ENCODE measurements at places on chromosomes 11 and 22.

DNA sequence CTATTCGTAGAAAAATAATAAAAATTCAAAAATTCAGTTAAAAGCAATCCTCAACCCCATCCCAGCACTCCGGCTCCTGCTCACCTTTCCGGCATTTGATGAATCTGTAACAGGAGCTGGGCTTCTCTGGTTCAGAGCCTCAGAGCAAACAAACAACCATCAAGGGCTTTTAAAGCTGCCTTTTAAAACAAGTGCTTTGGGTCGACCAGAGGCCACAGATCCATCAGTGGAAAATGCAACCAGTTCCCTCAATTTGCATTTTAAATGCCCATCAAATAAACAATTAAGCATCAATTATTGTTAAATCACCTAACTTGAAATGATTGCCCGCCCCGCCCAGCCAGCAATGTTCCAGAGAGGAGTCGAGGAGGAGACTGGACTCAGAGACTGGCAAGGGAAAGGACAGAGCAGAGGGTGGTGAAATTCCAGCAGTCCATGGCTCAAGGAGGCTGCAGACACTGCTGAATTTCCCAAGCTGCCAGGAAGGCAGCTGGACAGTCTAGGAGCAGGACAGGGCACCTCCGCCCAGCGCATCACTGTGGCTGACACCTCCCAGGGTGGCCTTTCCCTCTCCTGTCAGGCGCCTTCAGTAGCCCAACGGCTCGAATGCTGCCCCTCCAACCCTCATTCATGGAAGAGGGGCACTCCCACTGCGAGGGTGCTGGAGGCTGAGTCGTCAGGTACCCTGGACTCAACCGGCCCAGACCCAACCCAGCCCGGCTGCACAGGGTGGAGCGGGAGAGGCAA, 7.5 kb downstream of the FXYD6 start:
- peak; percentile 59 for DNase-seq

- no peak for DNase-seq
Observed at GRCh38 chr11:122105044-122105758, 10.8 kb downstream of the BLID start.

- no peak for DNase-seq
Observed at GRCh38 chr11:92206441-92206840, 18.2 kb upstream of the FAT3 start.

GRCh38 chr22:20324139-20324516, 4.3 kb upstream of the DGCR6L start:
- no peak for DNase-seq

GRCh38 chr22:32571761-32572160, 97.2 kb downstream of the FBXO7 start:
- DNase-seq = no peak

DNA sequence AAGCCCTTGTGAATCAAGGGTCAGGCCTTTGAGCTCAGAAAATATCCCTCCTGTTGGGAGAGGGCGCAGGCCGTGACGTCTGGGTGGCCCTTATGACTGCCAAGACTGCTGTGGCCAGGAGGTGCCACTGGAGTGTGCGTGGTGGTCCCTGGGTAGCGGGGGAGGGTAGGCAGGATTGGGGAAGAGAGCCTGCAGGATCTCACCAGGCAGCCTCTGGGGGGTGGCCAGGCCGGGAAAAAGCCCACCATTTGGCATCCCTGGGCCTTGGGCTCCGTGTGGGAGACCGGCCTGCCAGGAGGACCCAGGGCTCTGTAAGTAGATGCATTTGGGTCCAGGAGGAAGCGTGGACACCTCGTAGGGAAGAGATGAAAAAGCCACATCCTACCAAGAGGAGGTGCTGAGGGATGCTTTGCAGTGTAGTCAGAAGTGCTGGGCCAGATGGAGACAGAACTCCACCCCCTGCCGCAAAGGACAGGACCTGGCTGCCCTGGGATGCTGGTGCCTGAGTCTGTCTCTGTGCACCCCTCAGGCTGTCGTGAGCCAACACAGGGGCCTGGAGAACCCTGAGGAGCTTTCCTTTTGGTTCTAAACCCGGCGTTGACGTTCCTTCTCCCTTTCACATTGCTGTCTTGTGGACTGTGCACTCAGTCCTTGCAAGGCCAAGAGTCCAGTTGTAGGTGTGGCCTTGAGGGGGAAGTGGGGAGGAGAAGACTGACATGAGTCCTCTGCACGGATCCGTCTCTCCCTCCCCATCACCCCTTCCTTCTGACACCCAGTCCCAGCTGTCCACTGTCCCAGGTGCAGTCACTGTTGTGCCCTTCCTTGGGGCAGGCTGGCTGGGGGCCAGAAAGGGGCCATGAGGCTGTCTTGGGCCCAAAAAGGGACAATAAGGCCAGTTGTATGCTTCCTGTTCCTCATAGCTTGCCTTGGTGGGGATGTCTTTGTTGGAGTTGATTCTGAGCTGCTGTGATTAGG, 12.7 kb upstream of the MIEF1 start:
- no peak for DNase-seq

GRCh38 chr22:11307998-11308397, 4220.0 kb upstream of the OR11H1 start:
- DNase-seq = no peak

DNA sequence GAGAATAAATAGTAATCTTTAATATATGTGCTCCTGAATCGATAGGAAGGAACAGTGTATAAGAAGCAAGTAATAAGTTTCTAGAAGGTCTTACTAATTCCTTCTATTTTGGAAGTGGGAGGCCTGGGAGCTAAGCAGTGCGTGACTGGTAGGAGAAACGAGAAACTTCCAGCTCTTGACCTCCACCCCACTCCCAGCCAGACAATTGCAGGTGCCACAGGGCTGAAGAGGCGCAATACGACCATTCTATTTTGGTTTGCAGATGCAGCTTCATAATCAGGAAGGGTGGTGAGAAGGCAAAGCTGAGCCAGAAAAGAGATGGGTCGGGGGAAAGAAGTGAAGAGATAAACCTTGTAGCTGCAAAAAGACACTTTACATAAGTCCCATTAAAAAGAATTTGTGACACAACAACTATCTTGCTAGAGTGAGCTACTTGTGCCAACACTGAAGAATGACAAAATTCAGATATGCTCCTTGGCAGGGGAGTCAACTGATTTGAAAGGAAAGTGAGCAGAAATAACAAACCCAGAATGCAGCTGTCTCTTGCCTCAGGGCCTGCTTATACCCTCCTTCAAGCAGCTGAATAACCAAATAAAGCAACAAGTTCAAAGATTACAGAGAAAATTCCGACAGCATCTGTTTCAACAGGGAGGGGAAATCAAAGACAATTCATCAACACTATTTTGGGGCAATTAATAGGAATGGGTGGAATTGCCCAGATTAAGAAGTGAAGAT, 35.1 kb downstream of the GRIA4 start:
- DNase-seq = no peak

GRCh38 chr11:113690619-113691569, 15.2 kb downstream of the TMPRSS5 start:
- no peak for DNase-seq

- DNase-seq = no peak
Observed at GRCh38 chr11:62876712-62877111, 4.0 kb upstream of the SLC3A2 start.

DNA sequence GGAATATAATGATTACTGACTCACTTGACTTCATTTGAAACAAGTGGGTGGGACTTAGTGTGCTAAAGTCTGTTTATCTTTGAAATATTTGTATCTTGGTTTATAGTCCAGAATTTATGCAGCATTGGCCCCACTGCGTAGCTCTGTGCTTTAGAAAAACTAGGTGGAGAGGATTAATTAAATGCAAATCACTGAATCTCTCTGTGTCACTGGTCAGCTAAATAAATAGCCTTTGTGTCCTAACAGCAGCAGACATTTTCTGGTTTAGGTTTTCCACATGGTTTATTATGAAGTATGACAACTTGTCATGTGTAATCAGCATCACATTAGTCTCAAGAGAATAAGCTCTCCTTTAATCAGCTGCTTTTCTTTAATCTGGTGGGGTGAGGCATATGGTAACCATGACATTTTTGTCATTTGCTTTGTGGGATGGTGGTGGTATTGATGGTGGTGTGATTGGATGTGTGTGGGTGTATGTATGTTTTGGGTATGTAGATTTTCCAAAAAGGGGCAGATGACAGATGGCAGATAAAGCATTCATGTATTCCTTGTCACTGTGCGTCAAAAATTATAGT, 33.9 kb downstream of the BCL2L13 start:
- no peak for DNase-seq

GRCh38 chr11:14140991-14141390, 178.5 kb downstream of the SPON1 start:
- no peak for DNase-seq

- no peak for DNase-seq
Observed at GRCh38 chr11:35418282-35419183, 825 bp downstream of the SLC1A2 start.

DNA sequence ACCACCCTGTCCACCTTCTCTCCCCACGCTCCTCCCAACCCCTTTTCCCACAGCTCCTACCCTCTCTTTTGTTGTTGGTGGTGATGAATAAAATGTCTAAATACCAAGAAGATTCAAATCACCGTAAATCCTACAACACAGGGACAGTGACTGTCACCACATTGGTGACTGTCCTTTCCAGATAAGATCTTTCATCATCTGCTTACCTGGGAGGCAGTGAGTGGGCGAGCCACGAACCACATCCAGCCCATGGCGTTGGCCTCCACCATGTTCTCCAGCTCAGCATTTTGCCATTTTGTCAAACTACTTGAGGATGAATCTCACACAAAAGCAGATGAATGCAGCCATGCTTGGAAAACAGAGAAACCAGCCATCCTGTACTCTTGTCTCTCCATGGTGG, 6.7 kb upstream of the CYTH4 start:
- DNase-seq = no peak

GRCh38 chr11:3674189-3674588, 3.0 kb upstream of the CHRNA10 start:
- DNase-seq = no peak

DNA sequence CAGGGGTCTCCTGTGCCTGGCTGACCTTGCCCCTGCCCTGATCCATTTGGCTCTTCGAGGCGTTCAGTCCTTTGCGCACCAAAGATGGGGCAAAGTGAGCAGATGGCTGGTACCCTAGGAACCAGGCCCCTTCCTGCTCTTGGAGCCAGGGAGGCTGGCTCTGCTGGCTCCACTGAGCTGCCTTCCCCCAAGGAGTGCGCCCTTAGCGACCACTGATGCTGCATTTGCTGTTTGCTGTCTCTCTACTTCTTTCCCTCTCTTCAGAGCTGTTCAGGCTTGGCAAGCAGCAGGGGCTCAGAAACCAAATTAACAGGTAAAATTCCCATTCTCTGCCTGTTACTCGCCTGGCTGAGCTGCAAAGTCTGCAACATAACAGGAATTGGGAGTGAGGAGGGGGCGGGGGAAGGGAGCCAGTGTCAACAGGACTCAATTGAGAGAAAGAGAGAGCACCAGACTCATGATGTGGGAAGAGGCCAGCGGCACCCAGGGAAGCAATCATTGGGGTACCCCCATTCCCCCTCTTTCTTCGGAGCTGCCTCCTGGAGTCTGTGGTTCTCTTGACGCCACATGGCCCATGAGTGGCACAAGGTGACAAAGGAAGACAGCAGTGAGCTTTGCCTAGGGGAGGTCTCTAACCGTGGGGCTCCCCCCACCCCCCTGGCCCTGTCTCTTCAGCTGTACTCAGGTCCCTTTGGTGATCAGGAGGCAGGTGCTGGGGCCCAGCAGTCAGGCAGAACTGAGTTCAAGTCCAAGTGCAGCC, 102.3 kb downstream of the TP53I11 start:
- no peak for DNase-seq

DNA sequence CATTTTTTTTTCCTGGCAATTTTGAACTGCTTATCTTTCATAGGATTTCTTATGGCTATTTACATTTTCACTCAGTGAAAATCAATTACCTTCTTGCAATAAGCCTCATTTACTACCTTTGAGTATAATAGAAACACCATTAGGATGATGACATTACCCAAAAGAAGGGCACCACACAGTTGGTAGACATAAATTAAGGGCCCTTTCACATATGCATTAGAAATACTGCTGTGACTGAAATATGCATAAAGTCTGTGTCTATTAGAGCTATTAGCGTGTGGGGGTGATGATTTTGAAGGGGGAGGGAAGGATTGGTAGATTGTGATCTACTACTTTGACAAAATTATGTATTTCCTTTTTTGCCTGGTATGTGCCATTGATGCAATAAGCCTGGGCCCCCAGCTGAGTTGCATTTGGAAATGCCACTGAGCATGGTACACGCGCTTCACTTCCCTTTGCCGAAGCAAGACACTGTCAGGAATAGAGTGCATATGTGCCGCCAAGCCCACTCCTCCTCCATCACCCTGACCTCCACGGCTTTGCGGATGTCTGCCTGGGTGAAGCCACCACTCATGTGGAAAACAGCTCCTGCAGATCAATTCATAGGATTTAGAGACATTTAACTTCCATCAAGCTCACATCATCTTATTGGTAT, 339.3 kb downstream of the DCDC1 start:
- no peak for DNase-seq

GRCh38 chr22:33923660-33924246, 3.5 kb upstream of the LARGE1 start:
- peak; percentile 67 for DNase-seq

- peak; percentile 44 for DNase-seq
Observed at GRCh38 chr11:8006349-8006977, 19.3 kb downstream of the EIF3F start.

- no peak for DNase-seq
Observed at GRCh38 chr22:48357196-48357595, 1470.5 kb downstream of the BRD1 start.

GRCh38 chr22:42401535-42402334, 30.5 kb downstream of the NFAM1 start:
- no peak for DNase-seq

- DNase-seq = peak; percentile 11
Observed at GRCh38 chr11:10856689-10857458, 979 bp downstream of the ZBED5 start.

DNA sequence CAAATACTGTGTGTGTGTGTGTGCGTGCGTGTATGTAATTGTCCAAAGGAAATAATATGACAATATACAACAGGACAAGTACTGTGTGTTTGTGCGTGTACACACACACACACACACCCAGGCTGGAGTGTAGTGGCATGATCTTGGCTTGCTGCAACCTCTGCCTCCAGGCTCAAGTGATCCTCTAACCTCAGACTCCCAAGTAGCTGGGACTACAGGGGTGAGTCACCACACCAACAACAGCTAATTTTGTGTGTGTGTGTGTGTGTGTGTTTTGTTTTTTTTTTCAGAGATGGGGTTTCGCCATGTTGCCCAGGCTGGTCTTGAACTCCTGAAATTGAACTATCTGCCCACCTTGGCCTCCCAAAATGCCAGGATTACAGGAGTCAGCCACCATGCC, 61.5 kb downstream of the NUP98 start:
- DNase-seq = no peak

- no peak for DNase-seq
Observed at GRCh38 chr22:26259510-26259909, 90.2 kb downstream of the SEZ6L start.

GRCh38 chr11:3747704-3748103, 49.6 kb downstream of the NUP98 start:
- no peak for DNase-seq

DNA sequence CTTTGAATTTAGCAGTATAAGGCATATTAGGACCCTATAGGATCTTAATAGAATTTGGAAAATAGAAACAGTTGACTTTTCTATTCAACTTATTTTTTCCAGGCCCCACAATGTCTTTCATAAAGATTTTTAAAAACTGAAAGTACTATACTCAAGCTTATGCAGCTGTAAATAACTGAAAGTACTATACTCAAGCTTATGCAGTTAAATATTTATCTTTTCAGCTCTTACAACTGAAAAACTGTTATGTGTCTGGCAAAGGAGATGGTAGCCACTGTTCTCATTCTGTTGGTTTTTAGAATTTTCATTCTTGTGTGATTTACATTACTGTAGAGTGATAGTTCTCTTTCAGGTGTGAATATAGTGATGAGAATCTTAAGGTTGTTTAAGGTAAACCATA, 16.5 kb downstream of the HIPK3 start:
- DNase-seq = no peak

- no peak for DNase-seq
Observed at GRCh38 chr11:62383822-62384221, 35.0 kb upstream of the SCGB1A1 start.
